WTC11 (cell line): ENCODE measurements at places on chromosomes 11 and 22. TPM values are rescaled to one million over a fixed set of nuclear protein-coding genes. Genes with fewer than 3 reads are reported as not detected.

The BACE1 gene
- 8.5 to 9.2 TPM (median 8.7 TPM) in 3 replicates for total RNA-seq

DNA sequence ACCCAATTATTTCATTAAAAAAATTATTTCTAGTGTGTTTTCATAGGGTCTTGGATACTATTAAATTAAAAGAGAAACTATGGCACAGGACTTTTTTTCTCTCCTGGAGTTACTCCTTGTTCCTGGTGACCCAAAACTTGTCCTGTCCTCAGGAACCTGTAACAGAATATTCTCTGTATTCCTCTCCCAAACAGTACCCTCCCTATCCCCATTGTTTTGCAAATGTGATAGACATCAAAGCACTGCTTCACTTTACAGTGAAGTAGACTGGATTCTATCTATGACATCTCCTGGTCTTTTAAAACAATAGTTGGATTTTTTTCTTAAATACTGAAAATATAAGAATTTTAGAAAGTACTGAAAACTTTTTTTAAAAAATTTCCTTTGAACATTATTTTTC is 37.2 kb downstream of the FAR1 start:
- no peak for DNase-seq

DNA sequence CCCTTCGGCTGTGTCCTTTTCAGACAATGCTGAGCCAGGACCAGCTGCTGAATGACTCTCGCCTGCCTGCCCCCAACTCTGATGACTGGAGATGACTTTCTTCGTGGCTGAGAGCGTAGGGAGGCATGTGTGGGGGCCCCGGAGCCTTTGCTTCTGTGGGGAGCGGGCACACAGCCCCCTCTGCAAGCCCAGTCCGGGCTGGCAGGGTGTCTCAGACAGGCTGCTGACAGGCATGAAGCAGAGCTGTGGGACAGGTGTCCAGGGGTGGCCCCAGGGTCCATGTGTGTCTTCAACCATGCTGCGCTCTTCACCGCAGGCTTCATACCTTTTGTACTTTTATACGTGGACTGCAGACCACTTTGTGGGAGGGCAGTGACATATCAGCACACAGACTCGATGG is 16.6 kb downstream of the CYB5R2 start:
- DNase-seq = no peak

DNA sequence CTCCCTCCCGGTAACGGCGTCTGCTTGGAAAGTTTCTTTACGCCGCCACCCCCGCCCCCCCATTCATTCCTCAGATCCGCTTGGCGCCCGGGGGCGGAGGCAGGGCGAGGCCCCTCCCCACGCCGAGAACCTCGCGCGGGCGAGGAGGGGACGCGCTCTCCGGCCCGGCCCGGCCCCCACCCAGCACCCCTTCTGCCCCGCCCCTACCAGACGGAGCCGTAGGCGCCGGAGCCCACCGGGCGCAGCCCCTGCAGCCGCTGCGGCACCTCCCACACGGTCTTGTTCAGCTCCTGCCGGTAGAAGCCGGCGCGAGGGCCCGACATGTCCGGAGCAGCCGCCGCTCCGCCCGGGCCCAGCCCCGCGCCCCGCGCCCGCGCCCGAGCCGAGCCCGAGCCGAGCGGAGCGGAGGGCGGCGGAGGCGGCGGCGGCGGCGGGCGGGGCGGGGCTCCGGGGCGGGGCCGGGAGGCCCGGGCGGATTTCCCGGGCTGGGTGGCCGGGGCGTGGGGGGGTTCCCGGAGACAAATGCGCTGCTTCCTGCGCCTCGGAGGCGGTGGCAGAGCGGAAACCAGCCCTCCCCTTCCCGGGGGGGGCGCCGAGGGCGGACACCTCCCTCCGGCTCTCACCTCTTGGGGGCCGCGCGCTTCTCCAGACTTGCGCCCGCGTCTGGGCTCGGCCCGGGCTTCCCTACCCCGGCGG is at the start of gene MAPK11:
Gene MAPK11, minus strand, starts transcription at position 411 of the 696 bp plus-strand sequence. Its CDS starts 88 bp downstream, at position 323.
- DNase-seq = peak; percentile 35

DNA sequence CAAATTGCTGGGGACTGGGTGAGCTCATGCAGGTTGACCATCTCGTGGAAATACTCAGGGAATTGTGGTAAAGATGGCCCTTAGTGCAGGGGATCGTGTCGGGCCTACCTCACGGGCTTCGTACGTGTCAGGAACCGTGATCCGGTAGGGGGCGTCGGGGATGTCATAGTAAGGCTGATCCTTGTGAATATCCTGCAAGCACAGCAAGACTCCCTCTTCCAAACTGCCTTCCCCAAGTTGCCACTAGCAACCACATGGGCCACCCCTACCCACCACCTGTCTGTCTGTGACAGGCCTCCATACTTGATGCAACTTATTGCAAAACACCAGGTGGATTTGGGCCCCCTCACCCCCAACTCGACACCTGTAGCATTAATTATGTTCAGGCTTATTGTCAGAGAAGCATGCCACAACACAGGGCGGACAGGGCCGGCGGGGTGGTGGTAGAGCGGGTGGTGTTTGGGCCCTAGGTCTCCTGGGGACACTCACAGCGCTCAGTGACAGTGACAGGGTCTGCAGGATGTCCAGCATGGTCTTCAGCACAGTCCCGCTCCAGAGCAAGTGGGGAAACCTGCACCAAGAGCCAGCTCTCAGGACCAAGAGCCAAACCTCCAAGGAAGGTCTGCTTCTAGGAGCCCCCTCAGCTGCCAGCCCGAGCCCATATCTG is 22.6 kb upstream of the SERPIND1 start:
- DNase-seq = peak; percentile 70

DNA sequence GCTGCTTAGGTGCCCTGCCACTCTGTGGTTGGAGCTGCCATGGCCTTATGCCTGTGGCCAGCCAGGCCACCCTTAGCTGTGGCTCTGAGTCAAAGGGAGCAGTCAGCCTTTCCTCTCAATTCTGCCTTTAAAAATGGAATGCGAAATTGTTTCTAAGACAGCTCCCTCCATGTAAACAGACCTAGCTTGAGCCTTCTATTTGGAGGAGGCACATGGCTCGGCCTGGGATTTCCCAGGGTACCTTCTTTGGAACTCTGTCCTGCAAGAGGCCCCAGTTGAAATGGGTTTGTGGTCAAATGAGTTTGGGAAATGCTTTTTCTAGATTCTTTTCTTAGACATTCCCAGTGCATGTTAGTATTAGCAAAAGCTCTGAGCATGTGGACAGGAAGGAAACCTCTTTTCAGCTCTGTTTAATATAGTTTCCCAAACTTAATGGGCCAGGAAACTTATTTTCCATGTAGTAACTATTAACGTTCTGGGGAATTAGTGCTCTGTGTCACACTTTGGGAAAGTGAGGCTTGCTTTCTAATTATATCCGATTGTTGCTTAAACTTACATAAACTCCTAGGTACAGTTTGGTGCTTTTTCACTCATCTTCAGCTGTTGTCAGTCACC is 7.8 kb downstream of the PHOX2A start:
- no peak for DNase-seq

The YPEL1 gene
- total RNA-seq = 7.7 to 17.7 TPM (median 15.5 TPM) in 3 replicates

GRCh38 chr11:128535468-128536457 is 51.6 kb downstream of the ETS1 start:
- no peak for DNase-seq

GRCh38 chr22:48705159-48705916 is 1122.3 kb downstream of the BRD1 start:
- DNase-seq = peak; percentile 5

GRCh38 chr11:72741429-72741833 is 10.8 kb downstream of the ARAP1 start:
- DNase-seq = no peak

DNA sequence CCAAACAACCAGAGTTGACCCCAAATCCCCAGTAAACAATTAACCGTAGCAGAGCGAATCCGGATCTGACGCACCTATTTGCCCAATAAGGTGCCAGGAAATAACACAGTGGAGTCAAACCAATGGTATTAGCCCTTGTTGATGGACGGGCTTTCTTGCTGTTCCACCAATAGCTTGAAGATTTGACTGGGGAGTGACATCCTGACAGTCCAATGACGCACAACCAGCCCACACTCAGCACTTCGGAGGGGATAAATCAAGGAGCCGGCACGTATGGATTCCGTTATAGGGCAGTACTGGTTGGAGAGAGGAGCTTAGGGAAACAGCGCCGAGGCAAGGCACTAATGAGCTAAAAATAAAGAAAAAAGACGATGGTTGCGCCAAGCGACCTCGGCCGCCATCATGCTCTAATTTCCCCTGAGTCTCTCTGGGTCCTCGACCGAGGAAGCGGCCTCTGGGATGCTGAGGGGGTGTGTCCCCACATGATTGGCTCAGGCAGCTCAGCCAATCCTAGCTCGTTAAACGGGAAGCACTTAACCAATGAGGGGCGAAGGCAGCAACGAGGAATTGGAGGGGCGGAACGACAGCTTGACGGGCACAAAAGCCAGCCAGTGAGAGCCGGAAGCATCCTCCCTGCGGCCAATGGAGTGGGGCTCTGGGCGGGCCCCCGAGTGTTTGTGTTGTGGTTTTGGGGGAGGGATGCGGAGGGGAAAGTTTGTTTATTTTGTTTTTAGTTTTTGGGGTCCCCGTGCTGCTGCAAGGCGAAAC is 49.5 kb downstream of the FAM83F start:
- DNase-seq = peak; percentile 98

DNA sequence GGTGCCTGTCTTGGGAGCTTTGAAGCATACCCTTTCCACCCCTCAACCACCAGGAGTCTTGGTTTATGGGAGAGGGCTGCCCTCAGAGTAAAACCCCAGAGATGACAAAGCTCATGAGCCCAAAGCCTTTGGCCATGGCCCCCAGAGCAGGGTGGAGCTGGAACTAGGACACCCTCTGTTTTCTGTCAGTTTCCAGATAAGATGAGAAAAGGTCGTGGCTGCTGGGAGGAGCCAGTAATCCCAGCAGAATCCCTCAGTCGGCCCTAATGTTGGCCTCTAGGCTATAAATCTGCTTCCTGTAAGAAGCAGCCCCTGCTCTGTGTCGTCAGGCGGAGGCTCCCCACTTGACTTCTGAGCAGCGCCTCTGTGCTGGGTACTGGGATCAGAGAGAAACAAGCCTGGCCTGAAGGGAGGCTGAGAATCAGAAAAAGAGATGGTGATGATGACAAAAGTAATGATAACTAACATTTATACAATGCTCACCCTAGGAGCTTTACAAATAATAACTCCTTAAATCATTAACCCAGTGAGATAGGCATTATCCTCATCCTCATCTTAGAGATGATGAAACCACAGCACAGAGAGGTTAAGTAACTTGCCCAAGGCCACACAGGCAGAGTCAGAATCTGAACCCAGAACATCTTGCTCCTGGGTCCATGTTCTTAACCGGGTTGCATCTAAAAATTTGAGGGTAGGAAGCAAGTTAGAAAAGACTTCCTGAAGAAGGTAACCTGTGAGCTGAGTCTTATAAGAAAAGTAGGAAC is 471.4 kb downstream of the SOX6 start:
- no peak for DNase-seq

DNA sequence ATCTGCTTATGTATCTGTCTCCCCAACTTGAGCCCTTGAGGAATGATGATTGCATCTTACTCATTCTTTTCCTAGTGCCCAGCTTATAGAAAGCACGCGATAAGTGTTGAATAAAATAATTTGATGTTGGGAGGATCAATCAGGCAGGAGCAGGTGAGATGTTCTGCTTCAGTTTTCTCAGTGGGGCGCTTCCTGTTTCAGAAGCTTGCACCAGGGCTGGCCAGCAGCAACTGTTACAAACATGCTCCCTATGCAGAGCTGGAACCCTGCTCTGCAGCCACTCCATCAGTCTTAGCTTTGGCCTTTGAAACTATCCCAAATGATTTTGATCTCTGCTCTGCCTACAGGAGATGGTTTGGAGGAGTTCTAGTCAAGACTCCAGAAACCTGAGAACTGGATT is 3.9 kb downstream of the ENDOD1 start:
- no peak for DNase-seq

DNA sequence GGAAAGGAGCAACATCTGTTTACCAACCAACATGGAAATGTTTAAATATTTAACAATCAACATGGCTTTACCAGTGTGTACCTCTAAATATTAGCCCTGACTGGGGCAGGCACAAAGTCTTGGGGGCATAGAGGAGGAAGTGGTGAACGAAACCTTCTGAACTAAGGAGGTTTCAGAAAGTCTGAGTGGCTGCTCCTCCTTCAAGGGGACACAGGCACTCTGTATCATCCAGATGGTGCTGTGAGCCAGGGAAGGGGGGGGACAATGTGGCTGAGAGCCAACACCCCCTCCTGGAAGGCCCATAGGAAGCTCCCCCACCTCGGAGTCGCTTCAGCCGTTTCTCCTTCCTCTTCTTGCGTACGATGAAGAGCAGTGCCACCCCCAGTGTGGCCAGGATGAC is 107.7 kb downstream of the CEP164 start:
- DNase-seq = no peak

DNA sequence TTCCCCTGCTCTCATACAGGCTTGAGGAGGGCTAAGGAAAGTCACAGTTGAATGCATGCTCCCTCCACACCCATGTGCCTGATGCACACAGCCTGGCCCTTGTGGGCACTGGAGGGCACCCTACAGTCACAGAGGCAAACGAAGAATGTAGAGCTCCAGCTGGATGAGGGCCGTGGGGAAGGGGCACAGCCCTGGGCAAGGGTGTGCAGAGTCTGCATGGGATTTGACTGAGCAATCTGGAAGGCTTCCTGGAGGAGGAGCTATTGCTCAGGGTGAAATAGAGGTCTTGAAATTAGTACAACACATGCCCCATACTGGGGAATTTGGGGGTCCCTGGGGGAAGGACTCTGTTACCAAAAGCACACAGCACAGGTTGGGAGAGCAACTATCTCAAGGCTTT is 64.0 kb downstream of the KCNQ1 start:
- no peak for DNase-seq

- DNase-seq = no peak
Measured at GRCh38 chr11:108873941-108874340, 209.1 kb downstream of the DDX10 start.

DNA sequence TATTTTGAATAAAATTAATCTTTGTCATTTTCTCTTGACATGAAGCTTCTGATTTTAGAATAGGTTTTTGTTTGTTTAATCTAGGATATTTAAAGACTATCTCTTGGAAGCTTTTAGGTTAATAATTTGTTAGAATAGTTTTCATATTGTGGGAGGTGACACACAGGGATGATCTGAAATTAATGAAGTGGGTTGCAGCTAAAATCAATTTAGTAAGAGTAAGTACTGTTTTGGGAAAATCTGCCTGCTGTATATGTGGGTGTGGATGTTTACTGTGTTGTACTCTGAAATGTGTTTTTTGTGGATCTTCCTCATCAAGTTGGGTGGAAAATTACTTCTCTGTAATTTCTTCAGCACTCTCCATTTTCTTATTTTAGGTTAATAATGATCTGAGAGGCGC is 67.3 kb downstream of the BID start:
- DNase-seq = no peak

The FAM83F gene
- 33.8 to 43.1 TPM (median 35.4 TPM) in 3 replicates for total RNA-seq

DNA sequence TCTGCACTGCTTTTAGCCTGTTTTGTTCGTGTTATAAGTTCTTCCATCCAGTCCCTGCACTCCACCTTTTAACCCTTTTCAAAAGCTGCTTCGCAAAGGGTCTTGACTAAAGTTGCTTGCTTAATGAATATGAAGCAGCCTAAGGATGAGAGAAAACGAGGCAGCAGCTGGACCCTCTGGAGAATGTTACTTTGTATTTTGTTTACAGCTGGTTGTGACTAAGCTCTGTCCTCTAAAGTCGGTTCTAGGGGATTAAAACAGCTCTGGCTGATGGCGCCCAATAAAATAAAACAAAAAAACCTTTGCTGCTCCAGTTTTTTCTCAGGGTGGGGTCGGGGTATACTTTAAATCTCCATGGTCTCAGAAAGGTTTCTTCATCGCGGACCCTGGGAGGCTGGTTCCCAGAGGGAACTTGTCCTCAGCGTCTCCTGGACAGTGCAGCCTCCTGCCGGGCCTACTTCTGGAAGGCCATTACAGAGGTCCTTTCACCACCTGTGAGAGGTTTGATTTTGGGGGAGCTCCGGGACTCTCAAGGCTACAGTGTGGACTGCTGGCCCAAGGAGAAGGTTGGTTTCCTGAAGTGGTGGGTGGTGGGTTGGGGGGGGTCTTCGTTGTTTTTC is 836 bp upstream of the RBM4 start:
- DNase-seq = no peak

GRCh38 chr22:45678961-45679912 is 7.6 kb downstream of the ATXN10 start:
- no peak for DNase-seq
